ENCODE measurements at places on chromosomes 12 and 14. TPM values are rescaled to one million over a fixed set of nuclear protein-coding genes. Genes with fewer than 3 reads are reported as not detected.
A peak's percentile ranks its signal among the peaks of the same experiment; 100 is the strongest.

The MUCL1 gene
- total RNA-seq = not detected

DNA sequence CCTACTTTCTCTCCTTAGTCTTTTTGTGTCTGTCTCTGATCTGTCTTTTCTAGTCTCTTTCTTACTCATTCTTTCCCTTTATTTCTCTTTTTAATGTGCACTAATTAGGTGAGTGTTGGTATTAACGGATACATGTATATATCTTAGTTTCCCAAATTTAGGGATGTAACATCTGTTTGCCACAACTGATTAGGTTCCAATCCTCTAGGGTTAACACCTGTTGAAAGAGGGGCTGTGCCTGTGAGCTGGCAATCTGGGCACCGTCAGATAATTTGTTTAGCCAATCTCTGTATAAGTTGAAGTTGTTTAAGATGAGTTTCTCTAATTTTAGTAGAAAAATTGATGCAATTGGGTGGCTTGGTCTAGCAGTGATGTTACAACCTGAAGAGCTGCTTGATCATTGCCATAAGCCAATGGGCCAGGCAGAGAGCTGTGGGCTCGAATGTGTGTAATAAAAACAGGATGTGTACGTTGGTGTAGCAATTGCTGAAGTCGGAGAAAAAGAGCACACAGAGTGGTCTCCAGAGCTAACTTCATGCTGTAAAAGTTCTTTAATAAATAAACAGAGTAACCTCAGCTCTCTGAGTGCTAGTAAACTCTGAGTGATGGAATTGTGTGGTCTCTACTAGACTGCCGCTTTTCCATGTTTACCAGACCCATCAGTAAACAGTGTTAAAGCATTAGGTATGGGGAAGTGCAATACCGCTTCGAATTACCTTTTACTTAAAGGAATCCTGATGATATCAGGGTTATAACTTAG is 18.3 kb upstream of the LYZ start:
- DNase-seq = no peak

GRCh38 chr14:101537286-101537685 is 24.0 kb upstream of the DIO3 start:
- no peak for DNase-seq

DNA sequence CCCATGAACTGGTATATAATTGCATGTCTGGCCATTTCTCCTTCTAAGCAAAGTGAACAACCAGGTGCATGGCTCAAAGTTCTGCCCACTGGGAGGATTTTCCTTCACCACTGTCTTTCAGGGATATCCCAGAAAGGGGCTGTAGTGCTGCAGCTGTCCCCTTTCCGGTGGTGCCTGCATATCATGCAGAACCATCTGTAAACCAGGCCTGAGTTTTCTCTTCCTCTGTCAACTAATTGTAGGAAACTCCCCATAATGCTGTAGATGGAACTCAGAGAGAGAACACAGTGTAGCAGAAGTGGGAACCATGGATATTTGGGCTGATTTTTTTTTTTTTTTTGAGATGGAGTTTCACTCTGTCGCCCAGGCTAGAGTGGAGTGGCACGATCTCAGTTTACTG is 45.6 kb upstream of the CRY1 start:
- DNase-seq = no peak

GRCh38 chr14:105021656-105022275 is 883 bp upstream of the CDCA4 start:
- DNase-seq = peak; percentile 44

The HOXC6 gene
- 2.8 TPM for total RNA-seq

DNA sequence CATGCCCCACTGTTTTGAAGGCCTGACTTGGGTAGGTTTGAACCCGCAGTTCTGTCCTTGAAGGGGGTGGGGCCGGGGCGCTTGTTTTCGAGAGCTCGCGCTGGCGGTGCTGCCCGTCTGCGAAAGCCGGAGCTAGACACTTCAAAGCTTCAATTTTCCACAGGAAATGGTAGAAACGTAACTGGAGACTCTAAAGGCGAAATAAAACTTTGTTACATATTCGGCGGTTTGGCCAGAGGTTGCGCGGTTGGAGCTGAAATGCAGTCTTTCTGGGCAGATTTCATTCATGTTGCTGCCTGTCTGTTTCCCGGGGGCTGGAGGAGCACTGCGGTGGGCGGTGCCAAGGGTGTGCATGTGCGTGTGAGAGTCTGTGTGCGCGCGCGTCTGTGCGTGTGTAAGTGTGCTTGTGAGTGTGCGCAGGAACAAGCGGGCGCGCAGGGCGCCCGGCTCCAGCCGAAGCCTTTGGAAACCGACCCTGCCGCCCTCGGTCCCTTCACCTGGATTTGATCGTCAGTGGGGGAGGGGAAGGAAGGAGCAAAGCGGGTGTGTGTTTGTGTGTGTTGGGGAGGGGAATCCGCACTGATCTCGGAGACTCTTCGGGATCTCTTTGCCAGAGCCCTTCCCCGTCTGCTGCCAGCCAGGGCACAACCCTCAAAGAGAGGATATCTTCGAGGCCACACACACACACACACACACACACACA is 227.7 kb upstream of the CRY1 start:
- DNase-seq = peak; percentile 69

DNA sequence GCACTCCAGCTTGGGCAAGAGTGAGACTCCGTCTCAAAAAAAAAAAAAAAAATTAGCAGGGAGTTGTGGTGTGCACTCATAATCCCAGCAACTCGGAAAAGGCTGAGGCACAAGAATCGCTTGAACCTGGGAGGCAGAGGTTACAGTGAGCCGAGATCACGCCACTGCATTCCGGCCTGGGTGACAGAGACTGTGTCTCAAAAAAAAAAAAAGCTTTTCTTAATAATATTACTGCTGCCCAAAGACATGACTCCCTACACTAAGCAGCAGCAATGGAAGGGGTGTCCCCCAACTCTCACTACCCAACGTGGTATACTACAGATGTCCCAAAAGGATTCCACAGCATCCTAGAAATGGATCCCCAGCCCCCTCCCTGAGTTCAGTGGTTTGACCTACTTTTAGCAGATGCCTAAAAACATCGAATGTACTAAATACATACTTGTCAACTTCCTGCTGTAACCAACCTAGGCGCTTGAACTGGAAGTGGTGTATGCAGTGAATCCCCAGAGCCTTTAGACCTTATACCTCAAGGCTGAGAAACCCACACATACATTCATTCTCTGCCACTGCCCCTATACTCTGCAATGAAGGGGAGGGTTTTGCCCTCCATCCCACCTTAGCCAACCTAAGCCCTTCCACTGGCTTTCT is 8.5 kb upstream of the FKBP11 start:
- no peak for DNase-seq

The CLEC6A gene
- not detected for total RNA-seq

The CHURC1 gene
- 82.5 TPM for total RNA-seq

DNA sequence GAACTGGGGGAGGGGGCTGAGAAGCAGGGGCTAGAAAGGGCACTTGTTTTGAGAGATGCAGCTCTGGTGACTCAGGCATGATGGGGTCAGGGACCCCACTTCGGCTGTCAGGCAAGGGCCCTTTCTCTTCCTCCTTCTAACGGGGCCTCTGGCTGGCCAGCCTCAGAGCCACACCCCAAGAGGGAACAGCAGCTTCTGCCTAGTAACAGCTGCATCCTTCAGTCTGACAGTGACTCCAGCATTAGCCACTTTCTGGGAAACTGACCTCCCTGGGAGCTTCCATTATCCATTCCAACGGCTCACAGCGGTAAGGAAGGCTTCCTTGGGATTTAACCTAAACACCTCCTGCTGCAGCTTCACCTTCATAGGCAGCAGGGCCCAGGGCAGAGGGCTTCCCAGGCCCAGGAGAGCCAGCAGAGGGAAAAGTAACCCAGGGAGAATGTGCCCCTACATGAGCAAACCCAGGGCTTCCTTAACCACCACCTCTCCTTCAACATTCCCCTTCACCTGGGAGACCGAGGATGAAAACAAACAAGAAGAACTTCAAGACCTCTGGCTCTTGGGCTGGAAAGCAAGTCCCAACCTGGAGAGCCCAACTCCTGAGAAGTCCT is 2.7 kb downstream of the NCKAP5L start:
- peak; percentile 27 for DNase-seq

- DNase-seq = no peak
Observed at GRCh38 chr12:25248137-25248536, 2.6 kb downstream of the KRAS start.

The MRPL51 gene
- 250 TPM for total RNA-seq

- no peak for DNase-seq
Observed at GRCh38 chr12:23169696-23170013, 544.7 kb downstream of the ETNK1 start.
